ENCODE measurements at places on chromosomes 4 and X.

- no peak for DNase-seq
Measured at GRCh38 chr4:6282314-6282771, 12.7 kb downstream of the WFS1 start.

DNA sequence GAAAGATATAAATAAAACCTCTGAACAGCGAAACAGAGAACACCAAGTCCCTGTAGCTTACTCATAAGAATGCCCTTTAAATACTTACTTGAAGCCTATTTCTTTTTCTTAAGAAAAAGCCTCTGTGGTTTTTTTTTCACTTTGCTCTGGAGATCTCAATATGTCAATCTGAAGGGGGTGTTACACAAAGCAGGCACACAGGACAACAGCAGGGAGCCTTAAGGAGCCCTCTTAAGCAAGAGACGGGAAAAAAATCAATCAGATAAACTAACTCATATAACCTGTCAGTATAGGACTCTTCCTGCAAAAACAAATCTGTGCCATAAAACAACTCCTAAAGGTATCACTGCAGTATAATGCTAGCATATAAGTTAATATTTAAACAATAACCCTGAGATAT is 611.1 kb upstream of the ATOH1 start:
- no peak for DNase-seq

DNA sequence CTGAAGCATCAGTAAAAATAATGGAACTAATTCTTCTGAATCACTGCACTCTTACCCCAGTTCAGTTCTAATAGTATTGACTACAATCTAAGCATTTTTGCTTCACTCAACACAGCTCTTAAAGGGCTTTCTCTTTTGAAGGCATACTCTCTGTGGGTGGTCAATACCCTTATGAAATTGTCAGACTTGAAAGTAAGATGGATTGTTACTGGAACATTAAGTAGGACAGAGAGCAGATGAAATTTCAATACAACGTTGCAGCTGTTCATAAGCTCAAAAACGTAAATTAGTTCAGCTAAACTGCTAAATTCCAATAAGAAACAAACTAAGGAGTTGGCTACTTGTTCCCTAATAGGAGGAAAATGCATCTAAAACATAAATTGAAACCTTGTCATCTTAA is 352.3 kb upstream of the TENM3 start:
- no peak for DNase-seq

DNA sequence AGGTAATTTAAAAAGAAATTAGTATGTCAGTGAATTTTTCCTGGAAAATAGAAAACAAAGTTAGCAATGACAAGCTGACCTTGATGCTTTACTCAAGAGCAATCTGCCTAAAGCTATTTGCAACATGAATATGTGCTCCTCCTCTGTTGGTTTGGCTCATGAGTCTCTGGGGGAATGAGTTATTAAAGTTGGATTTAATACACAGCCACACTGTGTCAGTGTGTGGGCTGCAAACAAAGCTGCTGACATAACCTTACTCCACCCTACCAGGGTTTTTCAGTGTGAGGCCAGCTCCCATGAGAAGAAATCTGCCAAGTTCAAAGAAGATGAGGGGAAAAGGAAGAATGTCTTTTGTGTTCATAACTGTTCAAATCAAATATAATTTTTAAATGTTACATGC is 280.5 kb downstream of the TLL1 start:
- no peak for DNase-seq

GRCh38 chr4:77815636-77816035 is 3.5 kb downstream of the CNOT6L start:
- no peak for DNase-seq

DNA sequence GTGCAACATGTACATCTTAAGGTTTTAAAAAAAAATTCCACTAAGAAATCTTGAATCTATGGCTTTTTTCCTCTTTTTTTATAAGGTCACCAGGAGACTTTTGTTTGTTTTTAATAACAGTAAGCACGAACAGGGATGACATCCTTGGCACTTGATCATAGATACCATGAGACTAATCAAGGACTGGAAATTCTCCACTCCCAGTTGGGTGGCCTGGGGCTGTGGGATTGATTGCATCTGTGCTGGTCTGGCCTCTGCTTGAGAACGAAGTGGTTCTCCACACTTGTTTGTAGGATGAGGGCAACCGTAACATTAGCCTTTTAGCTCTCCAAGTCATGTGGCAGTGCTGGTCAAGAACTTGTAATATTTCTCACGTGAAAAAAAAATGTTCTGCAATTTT is 35.4 kb downstream of the SNX25 start:
- no peak for DNase-seq

- DNase-seq, result no peak
Measured at GRCh38 chr4:76078033-76078613, 3.6 kb downstream of the ART3 start.

DNA sequence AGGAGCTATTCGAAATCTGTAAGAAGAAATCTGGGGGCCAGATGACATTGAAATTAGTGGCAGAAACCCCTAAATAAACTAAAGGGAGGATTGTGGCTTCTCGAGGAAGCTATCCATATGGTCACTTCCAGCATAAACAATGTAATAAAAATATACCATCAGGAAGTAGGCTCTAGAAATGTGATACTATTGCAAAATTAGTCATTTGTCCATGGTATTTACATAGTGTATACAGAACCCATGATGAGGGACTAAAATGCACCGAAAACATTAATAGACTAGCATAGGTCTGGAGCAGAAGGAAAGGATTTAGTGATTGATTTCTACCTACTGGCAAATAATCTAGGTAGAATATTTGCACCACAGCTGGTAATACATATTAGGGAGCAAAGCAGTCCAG is 1344.0 kb downstream of the FSTL5 start:
- no peak for DNase-seq

- DNase-seq, result no peak
Measured at GRCh38 chr4:173500841-173501591, 29.0 kb downstream of the HAND2 start.

DNA sequence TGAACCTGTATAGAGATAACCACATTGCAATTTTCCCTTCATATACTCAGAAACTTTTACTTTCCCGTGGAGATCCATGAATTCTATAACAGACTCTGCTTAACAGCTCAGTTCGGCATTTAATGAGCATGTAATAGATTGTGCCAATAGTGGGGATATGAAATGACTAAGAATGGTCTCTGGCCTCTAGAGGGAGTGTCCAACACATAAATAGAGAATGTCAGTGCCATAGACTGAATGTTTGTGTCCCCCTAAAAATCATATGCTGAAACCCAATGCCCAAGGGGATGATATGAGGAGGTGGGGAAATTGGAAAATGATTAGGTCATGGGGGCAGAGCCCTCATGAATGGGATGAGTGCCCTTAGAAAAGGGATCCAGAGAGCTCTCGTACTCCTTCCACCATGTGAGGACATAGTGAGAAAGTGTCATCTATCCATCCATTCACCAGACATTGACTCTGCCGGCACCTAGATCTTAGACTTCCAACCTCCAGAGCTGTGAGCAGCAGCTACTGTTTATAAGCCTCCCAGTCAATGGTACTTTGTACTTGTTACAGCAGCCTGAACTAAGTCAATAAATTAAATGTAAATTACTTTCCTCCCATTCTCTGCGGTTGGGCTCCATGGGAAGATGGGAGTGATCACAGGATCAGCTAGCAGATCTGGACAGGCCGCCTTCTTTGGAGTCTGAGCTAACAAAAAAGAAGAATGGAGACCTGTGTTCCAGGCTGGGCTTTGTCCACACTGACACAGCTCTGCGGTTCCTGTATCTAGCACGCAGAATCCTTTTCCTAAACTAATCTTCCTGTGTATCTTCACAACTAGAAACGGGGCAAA is 28.1 kb upstream of the HPSE start:
- no peak for DNase-seq

DNA sequence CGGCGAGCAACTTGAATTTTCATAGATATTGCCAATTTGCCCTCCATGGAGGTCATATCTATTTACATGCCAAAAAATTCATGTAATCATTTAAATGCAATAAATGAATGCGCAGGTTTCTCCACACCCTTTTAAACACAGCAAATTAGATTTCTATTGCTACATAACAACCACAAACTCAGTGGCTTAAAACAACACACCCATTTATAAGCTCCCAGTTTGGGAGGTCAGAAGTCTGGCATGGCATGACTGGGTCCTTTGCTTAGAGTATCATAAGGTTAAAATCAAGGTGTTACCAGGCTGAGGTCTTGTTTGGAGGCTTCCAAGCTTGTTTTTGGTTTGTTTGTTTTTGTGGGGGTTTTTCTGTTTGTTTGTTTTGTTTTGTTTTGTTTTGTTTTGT is 49.9 kb upstream of the NYX start:
- DNase-seq, result no peak

DNA sequence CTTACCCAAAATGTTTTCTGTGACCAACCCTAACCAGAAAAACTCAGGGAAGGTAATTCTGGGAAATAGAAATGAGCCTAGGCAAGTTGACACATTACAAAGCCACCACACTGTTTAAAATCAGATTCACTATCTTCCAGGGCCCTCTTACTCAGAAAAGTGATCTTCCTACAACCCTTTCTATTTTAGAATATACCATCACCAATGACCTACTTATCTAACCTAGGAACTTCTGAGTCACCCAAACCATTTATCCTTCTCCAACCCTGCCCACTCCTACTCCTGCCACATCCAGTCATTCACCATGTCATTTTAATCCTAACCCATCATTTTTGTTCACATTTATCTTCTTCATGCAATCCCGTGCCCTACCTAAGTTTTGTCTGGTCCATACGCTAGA is 89.9 kb downstream of the FTHL17 start:
- DNase-seq, result no peak

GRCh38 chr4:103032574-103032973 is 13.1 kb upstream of the SLC9B1 start:
- no peak for DNase-seq

DNA sequence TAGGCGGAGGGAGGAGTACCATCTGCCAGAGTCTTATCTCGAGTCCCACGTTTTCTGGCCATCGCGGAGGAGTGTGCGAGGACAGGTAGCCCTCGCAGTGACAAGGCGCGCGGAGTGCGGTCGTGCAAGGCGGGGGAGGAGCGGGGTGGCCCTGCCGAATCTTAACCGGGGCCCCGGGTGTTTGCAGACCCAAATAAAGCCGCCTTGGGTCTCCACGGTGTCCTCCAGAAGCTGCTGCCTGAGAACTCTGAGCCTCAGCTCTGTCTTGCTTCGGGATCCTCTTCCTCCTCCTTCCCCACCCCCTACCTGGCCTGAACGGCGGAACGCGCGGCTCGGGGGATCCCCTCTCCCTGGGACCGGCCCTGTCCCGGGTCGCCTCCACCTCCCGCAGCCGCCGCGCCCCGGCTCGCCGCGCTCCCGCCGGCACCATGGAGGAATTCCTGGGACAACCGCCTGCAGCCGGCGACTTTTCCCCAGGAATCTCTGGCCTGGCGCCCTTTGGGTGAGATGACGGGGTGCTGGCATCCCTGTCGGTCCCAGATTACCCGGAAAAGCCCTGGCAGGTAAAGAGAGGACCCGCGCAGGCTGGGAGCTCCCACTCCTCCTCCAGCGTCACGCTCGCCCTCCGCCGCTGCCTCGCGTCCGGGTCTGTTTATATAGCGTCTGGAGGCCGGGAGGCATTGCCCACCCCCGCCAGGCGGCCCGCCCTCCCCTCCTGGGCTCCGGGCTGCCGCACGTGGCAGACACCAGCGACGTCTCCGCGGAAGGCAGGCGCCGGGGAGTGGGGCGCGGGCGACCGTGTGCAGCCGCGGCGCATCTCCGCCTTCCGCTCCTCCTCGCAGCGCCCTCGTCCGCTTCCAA is at the start of gene GALNTL6:
TSS of gene GALNTL6 (plus strand) at position 740 of the 861 bp plus-strand sequence.
- no peak for DNase-seq

- DNase-seq, result no peak
Measured at GRCh38 chr4:7904952-7905915, 34.4 kb downstream of the AFAP1 start.

DNA sequence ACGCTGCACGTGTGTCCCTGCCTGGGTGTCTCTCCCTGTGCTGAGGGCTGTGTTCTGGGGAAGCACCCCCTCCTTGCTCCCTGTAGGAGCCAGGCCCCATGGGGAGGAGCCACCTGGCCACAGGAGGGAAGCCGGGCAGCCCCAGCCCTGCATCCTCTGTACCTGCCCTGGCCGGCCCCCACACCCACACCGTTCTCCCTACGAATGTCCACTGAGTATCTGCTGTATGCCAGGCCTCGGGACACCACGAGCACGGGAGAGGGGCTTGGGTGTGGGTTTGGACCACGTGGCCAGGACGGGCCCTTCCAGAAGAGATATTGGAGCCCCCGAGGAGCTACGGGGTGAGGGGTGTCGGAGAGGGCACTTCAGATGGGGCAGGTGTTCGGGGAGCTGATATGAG is 6.3 kb downstream of the FGFRL1 start:
- DNase-seq, result no peak

DNA sequence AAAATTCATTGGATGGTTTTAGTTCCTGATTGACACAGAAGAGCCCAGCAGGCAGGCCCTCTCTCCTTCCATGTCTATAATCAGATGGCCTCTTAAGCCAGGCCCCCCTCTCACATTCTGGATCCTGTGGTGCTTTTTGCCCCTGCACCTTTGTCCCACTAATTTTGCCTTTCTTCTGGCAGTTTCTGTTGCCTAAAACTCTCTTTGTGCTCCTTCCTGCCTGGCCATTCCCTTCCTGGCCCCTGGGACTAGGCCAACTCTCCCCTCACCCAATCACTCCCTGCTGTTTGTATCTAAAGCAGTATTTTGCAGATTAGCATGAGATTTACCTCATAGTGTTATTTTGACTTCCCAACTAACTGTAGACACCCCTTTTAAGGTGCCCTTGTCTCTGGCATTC is 42.7 kb upstream of the DDX3X start:
- DNase-seq, result no peak

GRCh38 chr4:14659286-14659685 is 343.0 kb upstream of the CPEB2 start:
- DNase-seq, result no peak

- DNase-seq, result no peak
Measured at GRCh38 chrX:132631579-132632232, 142.9 kb upstream of the MBNL3 start.

DNA sequence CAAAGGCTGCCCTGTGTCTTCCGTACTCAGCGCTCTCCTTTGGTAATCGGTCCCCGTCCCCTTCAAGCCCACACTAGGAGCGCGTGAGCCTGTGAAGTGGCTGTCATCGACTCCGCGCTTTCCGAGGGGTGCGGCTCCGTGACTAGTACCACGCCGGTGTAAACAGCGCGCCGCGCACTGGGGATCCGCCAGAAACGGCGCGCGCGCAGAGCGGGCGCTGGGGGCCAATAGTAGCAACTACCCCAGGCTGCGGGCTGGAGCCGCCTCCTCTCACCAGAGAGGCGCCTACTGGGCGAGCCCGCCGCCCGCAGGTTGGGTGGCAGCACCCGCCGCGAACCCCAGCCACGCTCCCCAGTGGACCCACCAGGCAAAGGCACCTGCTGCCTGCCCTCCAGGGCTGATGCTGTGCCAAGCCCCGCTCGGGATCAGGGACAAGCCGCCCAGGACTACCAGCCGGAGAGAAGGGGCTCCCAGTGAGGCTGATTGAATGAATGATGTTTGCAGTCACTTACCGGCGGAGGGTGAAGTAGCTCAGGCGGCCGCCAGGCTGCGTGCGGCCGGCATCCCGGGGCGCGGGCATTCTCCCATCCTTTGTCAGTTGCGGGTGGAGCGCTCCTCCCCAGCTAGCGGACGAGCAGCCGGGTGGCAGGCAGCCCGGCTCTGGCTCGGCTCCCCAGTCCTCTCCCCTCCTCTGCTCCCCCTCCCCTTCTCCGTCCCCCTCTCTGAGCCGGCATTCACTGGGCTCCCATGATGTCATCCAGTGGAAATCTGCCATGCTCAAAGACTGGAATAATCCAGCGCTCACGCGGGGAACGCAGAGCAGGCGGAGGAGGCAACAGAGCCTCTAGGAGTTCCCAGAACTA is 370.3 kb upstream of the SMIM31 start:
- no peak for DNase-seq

Data from ureter (tissue), 1 donor.